ENCODE measurements at places on chromosomes 12 and 14.
A peak's percentile ranks its signal among the peaks of the same experiment; 100 is the strongest.

DNA sequence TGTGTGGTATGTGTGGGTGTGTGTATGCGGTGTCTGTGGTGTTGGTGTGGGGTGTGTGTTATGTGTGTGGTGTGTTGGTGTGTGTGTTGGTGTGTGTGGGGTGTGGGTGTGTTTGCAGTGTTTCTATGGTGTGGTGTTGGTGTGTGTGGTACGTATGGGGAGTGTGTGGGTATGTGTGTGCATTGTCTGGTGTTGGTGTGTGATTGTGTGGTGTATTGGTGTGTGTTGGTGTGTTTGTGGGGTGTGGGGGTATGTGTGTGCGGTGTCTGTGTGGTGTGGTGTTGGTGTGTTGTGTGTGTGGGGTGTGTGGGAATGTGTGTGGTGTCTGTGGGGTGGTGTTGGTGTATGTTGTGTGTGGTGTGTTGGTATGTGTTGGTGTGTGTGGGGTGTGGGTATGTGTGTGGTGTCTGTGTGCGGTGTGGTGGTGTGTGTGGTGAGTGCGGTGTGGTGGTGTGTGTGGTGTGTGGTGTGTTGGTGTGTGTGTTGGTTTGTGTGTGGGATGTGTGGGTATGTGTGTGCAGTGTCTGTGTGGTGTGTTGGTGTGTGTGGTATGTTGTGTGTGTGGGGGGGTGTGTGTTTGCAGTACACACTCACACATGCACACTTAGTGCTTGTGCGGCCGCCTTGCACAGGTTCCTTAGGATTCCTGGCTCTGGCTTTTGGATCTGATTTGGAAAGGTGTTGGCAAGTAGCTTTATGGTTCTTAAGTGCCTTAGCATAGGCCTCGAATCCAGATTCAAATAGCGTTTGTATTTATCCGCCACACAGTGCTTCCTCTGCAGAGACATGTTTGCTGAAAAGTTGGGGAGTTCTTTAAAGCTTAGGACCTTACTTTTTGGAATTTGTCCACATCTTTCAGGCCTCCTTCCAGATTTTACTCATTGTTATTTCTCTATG is 16.4 kb downstream of the MLXIP start:
- H3K4me1 ChIP-seq: peaks cover 42% of the 10 kb centered on the region
- DNase-seq: no peak
- peaks cover 4% of the 10 kb centered on the region for H3K36me3 ChIP-seq
- no peak overlapping the region for H3K27ac ChIP-seq

GRCh38 chr12:106327309-106327869 is 24.9 kb downstream of the TCP11L2 start:
- H3K4me3 ChIP-seq: no peak overlapping the region
- peak overlapping the region; percentile 2 for H3K27ac ChIP-seq
- DNase-seq: no peak
- peaks cover 13% of the 10 kb centered on the region for H3K4me1 ChIP-seq
- no peaks in the 10 kb centered on the region for H3K27me3 ChIP-seq

DNA sequence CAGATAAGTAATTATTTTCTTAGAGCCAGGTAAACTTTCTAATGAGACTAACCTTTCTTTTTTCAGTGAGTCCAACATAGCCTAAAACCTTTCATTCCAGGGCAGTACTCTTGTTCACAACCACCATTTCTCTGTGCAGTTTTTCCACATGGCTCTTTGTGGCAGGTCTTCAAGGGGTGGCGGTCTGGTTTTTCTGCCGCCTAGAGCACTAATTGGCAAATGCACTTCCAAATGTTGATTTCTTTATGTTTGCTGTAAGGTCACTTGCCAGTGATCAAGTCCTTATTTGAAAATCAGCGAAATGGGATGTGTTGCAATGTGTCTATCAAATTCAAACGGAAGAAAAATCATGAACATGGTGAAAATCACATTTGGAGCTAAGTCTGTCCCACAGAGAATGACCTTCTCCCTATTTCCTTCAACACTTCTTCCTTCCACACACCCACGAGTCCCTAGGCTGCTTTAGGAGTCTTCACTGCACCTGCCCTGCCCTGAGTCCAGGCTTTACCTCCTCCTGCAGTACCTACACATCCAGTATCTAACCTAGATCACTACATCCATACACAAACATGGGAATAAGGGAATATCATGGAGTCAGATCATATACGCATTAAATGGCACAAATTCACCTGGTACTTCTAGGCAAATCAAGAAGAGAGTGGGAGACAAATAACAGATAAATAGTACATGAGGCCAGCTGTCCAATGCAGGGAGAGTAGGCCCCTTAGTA is 1.9 kb downstream of the SRGAP1 start:
- no peak overlapping the region for H3K4me3 ChIP-seq
- H3K4me1 ChIP-seq: peaks cover 11% of the 10 kb centered on the region
- H3K27me3 ChIP-seq: peaks cover 28% of the 10 kb centered on the region

GRCh38 chr14:23321572-23322547 is 603 bp downstream of the PABPN1 start:
- H3K4me1 ChIP-seq: peaks cover 22% of the 10 kb centered on the region
- no peaks in the 10 kb centered on the region for H3K36me3 ChIP-seq
- H3K27ac ChIP-seq: peak overlapping the region; percentile 82
- DNase-seq: no peak
- H3K27me3 ChIP-seq: no peaks in the 10 kb centered on the region
- H3K4me3 ChIP-seq: peak overlapping the region; percentile 97

- H3K27ac ChIP-seq: peak overlapping the region; percentile 81
- H3K27me3 ChIP-seq: no peaks in the 10 kb centered on the region
- no peaks in the 10 kb centered on the region for H3K36me3 ChIP-seq
Measured at GRCh38 chr14:41986083-41986645, 379.5 kb downstream of the LRFN5 start.

- H3K4me1 ChIP-seq: no peaks in the 10 kb centered on the region
- DNase-seq: no peak
- no peaks in the 10 kb centered on the region for H3K27me3 ChIP-seq
- H3K4me3 ChIP-seq: no peak overlapping the region
- peaks cover 11% of the 10 kb centered on the region for H3K36me3 ChIP-seq
Measured at GRCh38 chr12:49274396-49275069, 9.7 kb downstream of the TUBA1C start.

GRCh38 chr14:91367173-91368171 is 50.1 kb downstream of the CCDC88C start:
- H3K27me3 ChIP-seq: no peaks in the 10 kb centered on the region
- no peaks in the 10 kb centered on the region for H3K36me3 ChIP-seq
- DNase-seq: peak; percentile 87

- no peaks in the 10 kb centered on the region for H3K27me3 ChIP-seq
- peak overlapping the region; percentile 75 for H3K27ac ChIP-seq
- DNase-seq: peak; percentile 11
- H3K4me1 ChIP-seq: peaks cover 5% of the 10 kb centered on the region
Measured at GRCh38 chr12:7042842-7043241, 17.7 kb upstream of the C1S start.

- no peaks in the 10 kb centered on the region for H3K4me1 ChIP-seq
- no peak for DNase-seq
- no peak overlapping the region for H3K4me3 ChIP-seq
- H3K36me3 ChIP-seq: no peaks in the 10 kb centered on the region
- H3K27me3 ChIP-seq: peaks cover 37% of the 10 kb centered on the region
Measured at GRCh38 chr12:3389986-3390385, 101.0 kb upstream of the PRMT8 start.

DNA sequence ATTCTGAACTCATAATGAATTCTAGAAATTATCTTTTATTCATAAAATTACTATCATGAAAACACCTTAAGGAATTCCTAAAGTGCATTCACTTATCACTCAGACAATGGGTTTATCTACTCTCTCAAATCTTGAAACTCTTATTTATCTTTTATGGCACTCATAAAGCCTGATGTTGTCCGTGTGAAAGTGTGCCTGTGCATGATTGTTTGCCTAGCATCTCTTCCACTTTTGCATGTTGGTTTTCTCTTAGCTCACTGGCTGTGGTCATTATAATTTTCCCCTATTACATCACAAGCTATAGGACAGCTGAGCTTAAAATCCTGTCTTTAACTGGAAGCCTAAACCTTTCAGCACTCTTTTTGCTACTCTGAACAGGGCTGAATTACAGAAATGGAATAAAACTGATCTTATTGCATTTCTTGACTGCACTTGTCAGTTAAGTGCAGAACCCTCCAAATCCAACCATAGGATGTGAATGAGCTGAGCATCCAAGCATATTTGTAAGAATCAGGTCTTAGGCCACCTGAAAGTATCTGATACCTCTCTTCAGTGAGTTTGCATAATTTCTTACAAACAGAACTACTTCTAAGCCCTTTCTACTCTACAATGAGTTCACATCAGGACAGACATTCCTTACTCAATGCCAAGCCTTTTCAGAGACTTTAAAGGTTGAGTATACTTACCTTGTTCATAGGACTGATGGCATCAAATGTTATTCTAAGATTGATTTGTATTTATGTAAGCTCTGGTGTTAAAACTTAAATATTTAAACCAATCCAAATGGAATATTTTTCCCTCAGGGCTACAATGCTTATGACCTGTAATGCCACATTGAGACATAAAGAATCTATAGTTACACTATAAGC is 221.2 kb upstream of the KITLG start:
- no peaks in the 10 kb centered on the region for H3K4me1 ChIP-seq
- H3K27me3 ChIP-seq: no peaks in the 10 kb centered on the region
- DNase-seq: no peak
- no peak overlapping the region for H3K27ac ChIP-seq
- no peaks in the 10 kb centered on the region for H3K36me3 ChIP-seq

DNA sequence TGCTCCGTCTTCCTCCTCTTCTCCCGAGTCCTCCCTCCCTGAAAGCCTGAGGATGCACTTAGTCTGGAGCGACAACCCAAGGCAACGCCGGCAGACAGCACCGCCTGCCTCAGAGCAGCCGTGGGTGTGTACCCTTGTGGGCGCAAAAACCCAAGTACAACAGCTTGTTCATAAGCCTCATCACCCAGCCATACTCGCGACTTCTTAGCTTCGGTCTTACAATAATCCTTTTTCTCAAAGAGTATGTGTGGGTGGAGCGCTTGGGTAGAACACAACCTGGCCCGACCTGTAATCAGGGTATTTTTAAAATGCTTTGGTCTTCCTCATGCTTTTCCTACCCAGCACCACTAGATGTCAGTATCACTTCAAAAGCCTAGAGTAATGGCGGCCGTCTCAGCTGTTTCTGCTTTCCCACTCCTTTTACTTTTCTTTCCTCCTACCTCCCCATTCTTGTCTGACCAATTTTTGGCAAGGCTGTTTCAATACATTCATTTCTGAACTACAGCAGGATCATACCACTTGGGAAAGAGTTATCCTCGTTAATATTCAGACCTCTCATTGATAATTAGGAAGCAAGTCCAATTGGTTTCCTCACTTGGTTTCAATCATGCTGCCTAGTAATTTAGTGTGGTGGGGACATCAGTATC is 198.9 kb downstream of the EPS8 start:
- H3K4me1 ChIP-seq: peaks cover 7% of the 10 kb centered on the region
- H3K36me3 ChIP-seq: peaks cover 19% of the 10 kb centered on the region
- H3K4me3 ChIP-seq: peak overlapping the region; percentile 68
- no peaks in the 10 kb centered on the region for H3K27me3 ChIP-seq
- DNase-seq: peak; percentile 58
- H3K27ac ChIP-seq: peak overlapping the region; percentile 93

- H3K4me1 ChIP-seq: peaks cover 4% of the 10 kb centered on the region
- no peaks in the 10 kb centered on the region for H3K36me3 ChIP-seq
- H3K27ac ChIP-seq: no peak overlapping the region
- no peak for DNase-seq
- H3K27me3 ChIP-seq: no peaks in the 10 kb centered on the region
Measured at GRCh38 chr14:58713677-58714076, 75.9 kb downstream of the DACT1 start.

GRCh38 chr12:2583091-2583497 is 211.7 kb upstream of the FKBP4 start:
- H3K27ac ChIP-seq: no peak overlapping the region
- H3K4me3 ChIP-seq: no peak overlapping the region
- peaks cover 4% of the 10 kb centered on the region for H3K4me1 ChIP-seq

DNA sequence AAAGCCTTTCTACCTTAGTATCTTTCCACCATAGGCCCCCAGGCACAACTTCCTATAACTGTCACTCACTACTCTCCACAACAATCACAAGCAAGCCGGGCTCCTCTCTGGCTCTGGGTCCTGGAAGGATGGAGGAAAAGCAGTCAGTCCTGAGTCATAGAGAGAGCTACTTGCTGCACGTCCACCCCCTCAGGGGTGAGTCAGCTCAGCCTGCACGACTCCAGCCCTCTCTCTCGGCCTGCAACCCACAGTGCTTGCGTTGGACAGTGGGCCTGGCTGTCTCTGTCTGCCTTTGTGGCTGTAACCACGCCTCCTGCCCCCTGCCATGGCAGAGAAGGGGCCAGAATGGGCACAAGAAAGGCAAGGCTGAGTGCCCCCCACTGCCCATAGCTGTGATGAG is 154.1 kb upstream of the FKBP4 start:
- no peaks in the 10 kb centered on the region for H3K36me3 ChIP-seq
- no peak for DNase-seq
- peaks cover 31% of the 10 kb centered on the region for H3K27me3 ChIP-seq
- H3K4me3 ChIP-seq: no peak overlapping the region
- H3K27ac ChIP-seq: no peak overlapping the region
- no peaks in the 10 kb centered on the region for H3K4me1 ChIP-seq

DNA sequence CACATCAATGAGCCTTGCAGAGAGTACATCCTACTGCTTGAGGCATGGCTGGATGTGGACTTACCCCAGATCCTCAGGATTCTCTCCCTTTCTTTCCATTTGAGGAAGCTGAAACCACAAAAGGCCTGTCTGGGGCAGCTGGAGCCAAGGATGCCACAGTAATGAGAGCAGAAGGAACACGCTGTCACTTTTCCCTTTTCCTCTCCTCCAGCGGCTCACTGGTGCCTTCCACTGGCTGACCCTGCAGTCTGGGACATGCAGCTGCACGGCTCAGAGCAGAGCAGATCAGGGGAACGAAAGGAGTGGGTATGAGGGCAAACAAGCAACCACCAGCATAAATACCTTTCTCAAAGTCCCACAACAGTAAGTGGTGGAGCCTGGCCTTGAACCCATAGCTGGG is 78.2 kb downstream of the GAS2L3 start:
- no peak overlapping the region for H3K4me3 ChIP-seq
- DNase-seq: no peak
- peaks cover 4% of the 10 kb centered on the region for H3K36me3 ChIP-seq
- H3K27me3 ChIP-seq: peaks cover 5% of the 10 kb centered on the region
- H3K4me1 ChIP-seq: no peaks in the 10 kb centered on the region

DNA sequence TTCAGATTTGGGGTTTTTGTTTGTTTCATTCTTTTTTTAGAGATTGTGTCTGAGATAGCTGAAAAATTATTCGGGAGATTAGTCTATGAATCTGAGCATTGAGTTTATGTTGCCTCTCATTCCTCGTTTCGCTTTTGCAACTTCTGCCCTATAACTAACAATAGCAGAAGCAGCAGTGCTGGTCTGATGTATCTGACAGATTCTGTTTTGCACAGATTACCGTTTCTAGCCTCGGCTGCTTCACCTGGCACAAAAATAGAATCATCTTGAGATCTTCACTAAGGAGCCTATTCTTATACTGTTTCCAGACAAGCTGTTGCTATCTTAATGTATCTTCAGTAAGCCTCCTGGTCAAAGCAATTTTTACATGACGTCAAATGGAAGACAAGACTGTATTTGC is 29.2 kb downstream of the KCNJ8 start:
- DNase-seq: no peak
- no peaks in the 10 kb centered on the region for H3K36me3 ChIP-seq
- H3K4me3 ChIP-seq: no peak overlapping the region
- no peaks in the 10 kb centered on the region for H3K4me1 ChIP-seq

All from naive B cell (primary cell).